ENCODE measurements at places on chromosomes 5 and 9. TPM values are rescaled to one million over a fixed set of nuclear protein-coding genes. Genes with fewer than 3 reads are reported as not detected.

DNA sequence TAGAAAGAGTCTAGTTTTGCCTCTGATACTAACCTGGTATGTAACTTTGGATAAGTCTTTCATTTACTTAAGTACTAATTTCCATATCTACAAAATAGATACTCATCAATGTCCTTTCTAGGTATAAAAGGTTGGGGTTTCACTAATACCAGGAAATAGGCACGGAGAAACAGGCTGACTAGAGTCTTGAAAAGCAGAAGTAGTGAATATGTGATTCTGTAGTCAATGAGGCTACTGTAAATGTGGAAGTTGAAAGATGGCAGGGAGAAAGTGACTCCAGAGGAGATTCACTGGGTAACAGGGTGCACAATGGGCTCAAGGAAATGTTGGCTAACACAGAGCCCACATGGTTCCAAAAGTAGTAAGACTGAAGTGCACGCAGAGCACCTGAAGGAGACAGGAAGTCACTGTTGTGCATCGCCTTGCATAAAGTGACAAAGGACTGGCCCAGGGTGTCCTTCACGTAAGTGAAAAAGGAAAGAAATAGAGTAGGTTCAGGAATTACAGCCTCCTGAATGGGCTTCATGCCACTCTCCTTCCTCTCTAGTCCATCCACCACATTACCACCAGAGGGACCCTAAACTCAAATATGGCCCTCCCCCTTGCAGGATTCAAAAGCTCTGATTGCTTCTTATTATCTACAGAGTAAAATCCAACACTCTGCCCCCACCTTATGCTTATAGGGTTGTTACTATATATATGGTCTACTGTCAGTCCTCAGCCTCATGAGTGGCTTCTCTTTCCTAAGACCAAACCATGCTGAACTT lies 288.0 kb upstream of the SMARCA2 start:
- no peaks in the 10 kb centered on the region for H3K4me1 ChIP-seq
- H3K36me3 ChIP-seq = no peaks in the 10 kb centered on the region
- no peak overlapping the region for H3K4me3 ChIP-seq
- no peaks in the 10 kb centered on the region for H3K27me3 ChIP-seq
- DNase-seq = no peak

- peak overlapping the region; percentile 4 for H3K4me3 ChIP-seq
- H3K36me3 ChIP-seq = no peaks in the 10 kb centered on the region
- peak overlapping the region; percentile 52 for H3K27ac ChIP-seq
- no peaks in the 10 kb centered on the region for H3K4me1 ChIP-seq
Measured at GRCh38 chr9:129237164-129237611, 59.1 kb upstream of the IER5L start.

CAPSL gene
- not detected for total RNA-seq

- H3K27me3 ChIP-seq = no peaks in the 10 kb centered on the region
- H3K4me3 ChIP-seq = no peak overlapping the region
- DNase-seq = no peak
Measured at GRCh38 chr5:158670201-158670600, 429.5 kb downstream of the EBF1 start.

DNA sequence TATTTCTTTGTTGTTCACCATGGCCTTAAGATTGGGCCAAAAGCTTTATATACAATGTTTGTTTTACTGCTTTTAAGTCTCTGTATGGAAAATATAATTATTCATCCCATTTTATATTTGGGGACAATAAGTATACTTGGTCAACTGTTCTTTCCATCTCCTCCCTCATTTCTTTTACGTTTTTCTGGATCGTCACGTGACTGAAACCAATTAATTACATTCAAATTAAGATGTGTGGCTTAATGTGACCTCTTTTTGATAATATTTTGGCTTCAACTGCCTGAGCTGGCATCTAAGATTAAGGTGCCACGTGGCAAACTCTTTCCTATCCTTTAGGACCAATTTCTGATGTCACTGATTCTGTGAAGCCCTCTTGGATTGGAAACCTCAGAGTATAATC lies 250.1 kb upstream of the SGCD start:
- H3K4me1 ChIP-seq = no peaks in the 10 kb centered on the region
- H3K36me3 ChIP-seq = no peaks in the 10 kb centered on the region
- H3K27ac ChIP-seq = no peak overlapping the region
- no peak overlapping the region for H3K4me3 ChIP-seq
- no peak for DNase-seq

DNA sequence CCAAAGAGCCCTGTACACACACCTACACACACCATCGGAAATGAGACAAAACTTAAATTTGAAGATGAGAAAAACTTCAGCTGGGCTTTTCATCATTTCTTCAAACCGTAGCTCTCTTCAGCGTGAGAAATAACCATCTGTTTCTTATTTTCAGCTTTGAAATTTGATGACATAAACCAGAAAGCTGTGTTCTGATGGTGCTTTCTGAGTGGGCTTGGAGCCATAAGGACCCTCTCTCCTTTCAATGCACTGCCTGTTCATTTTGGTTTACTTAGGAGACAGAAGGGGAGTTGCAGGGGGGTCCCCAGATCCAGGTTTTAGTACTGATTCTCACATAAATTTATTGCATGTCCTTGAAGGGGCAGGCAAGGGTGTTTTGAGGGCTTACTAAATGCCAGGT lies 9.5 kb downstream of the FBXO10 start:
- DNase-seq = no peak
- peak overlapping the region; percentile 77 for H3K27ac ChIP-seq
- no peak overlapping the region for H3K4me3 ChIP-seq
- H3K27me3 ChIP-seq = no peaks in the 10 kb centered on the region

DNA sequence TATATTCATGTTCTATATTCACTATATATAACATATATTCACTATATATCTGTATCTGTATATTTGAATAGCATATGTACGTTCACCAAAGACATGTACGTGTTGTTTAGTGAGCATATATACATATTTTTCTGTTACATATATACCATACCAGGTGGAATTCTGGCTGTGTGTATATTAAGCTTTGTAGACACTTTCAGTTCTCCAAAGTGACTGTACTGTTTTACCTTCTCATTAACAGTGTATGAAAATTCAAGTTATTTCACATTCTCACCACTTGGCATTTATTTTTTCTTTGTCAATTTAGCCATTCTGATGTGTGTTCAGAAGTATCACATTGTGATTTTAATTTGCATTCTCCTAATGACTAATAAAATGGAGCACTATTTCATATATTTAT lies 52.2 kb downstream of the DROSHA start:
- no peak overlapping the region for H3K27ac ChIP-seq
- no peak overlapping the region for H3K4me3 ChIP-seq
- H3K27me3 ChIP-seq = no peaks in the 10 kb centered on the region
- H3K4me1 ChIP-seq = no peaks in the 10 kb centered on the region
- no peak for DNase-seq

DNA sequence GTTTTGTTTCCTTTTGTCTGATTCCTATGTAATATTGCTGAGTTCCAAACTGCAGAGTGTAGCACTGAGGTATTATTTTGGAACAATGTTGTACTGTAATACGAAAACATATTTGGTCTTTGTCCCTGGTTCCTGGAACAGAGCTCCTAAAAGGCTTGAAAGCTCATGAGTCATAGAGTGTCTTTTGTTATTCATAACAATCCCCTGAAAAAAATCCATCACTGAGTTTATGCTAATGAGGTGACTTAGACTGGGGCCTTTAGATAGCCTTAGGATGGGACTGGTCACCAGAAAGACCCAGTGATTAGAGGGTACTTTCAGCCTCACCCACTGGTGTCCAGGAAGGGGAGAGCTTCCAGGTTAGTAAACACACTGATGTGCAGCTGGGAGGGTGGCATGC lies 132.7 kb upstream of the POU5F2 start:
- H3K27me3 ChIP-seq = no peaks in the 10 kb centered on the region
- no peaks in the 10 kb centered on the region for H3K4me1 ChIP-seq
- DNase-seq = no peak
- H3K36me3 ChIP-seq = no peaks in the 10 kb centered on the region
- no peak overlapping the region for H3K27ac ChIP-seq

PCDHA13 gene
- total RNA-seq = not detected

DNA sequence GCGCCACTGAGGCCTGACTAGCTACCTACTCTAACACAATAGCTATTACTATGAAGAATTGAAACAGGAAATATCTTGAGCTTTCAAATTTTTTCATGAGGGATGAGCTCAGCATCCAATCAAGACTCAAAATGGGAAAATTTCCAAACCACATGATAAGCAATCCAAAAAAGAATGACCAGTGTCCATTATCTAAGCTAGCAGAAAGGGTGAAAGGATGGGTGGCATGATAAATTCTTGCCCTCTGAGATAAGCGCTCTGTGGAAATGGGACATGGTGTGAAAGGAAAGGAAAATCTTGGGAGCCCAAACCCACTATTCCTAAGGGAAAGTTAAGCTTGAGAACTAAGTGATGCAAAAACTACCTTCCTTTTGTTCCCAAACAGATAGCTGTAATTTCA lies 170.2 kb upstream of the NREP start:
- DNase-seq = no peak
- H3K4me3 ChIP-seq = no peak overlapping the region

FBP1 gene
- total RNA-seq = 56.1 TPM

TSC1 gene
- 155 TPM for total RNA-seq

DNA sequence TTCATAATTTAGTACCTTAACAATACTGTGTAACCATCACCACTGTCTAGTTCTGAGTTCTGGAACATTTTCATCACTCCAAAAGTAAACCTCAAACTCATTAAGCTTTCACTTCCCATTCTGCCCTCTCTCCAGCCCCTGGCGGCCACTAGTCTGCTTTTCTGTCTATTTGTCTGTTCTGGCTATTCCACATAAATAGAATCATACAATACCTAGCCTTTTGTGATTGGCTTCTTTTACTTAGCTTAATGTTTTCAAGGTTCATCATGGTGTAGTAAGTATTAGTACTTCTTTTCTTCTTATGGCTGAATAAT lies 138.7 kb downstream of the RAPGEF6 start:
- DNase-seq = no peak
- no peak overlapping the region for H3K4me3 ChIP-seq
- no peaks in the 10 kb centered on the region for H3K4me1 ChIP-seq
- no peaks in the 10 kb centered on the region for H3K36me3 ChIP-seq
- no peak overlapping the region for H3K27ac ChIP-seq

DNA sequence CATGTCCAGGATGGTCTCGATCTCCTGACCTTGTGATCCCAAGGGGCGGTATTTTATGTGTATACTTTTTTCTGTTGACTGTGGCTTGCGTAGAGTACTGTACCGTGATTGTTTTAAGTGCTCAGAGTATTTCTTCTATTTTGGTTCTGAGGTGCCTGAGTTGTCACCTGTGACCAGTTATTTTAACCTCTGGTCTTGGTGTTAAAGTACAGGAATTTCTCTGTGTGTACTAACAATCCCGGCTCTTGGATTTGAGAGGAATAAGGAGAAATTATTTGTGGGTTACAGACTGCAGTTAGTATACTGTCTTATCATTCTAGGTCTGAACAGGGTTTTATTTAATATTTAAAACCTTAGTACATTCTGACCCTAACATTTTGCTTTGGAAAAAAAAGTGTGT lies 2.0 kb downstream of the ANKHD1 start:
- no peak overlapping the region for H3K27ac ChIP-seq
- H3K27me3 ChIP-seq = no peaks in the 10 kb centered on the region
- no peaks in the 10 kb centered on the region for H3K4me1 ChIP-seq
- DNase-seq = no peak
- peak overlapping the region; percentile 78 for H3K4me3 ChIP-seq

DNA sequence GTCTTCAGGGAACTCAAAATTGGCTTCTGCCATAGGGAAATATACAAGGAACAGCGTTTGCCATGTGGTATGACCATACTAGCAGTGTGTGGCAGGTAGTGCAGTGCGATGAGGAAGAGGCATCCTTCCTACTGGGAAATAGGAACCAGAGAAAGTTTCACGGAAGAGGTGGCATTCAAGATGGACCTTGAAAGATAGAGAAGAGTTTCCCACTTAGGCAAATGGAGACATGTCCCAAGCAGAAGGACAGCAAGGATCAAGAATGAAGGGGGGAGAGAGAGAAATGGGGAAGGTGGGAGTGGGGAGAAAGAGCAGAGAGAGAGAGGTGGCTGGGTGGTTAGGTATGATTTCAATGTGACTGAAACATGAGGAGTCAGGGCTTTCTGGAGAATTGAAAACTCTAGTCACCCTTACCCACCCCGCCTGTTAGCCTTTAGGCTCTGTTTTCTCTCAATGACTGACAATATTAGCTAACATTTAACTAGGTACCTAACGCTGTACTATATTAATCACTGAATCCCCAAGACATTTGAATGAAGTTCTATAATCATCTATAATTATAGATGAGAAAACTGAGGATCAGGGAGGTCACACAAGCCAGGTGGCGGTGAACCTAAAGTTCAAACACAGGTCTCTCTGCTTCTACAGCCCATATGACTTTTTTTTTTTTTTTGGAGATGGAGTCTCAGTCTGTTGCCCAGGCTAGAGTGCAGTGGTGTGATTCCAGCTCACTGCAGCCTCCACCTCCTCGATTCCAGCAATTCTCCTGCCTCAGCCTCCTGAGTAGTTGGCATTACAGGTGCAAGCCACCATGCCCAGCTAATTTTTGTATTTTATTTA lies 171.3 kb downstream of the NR3C1 start:
- no peak for DNase-seq
- no peak overlapping the region for H3K4me3 ChIP-seq
- H3K36me3 ChIP-seq = no peaks in the 10 kb centered on the region
- H3K4me1 ChIP-seq = no peaks in the 10 kb centered on the region
- H3K27ac ChIP-seq = no peak overlapping the region
- no peaks in the 10 kb centered on the region for H3K27me3 ChIP-seq

DNA sequence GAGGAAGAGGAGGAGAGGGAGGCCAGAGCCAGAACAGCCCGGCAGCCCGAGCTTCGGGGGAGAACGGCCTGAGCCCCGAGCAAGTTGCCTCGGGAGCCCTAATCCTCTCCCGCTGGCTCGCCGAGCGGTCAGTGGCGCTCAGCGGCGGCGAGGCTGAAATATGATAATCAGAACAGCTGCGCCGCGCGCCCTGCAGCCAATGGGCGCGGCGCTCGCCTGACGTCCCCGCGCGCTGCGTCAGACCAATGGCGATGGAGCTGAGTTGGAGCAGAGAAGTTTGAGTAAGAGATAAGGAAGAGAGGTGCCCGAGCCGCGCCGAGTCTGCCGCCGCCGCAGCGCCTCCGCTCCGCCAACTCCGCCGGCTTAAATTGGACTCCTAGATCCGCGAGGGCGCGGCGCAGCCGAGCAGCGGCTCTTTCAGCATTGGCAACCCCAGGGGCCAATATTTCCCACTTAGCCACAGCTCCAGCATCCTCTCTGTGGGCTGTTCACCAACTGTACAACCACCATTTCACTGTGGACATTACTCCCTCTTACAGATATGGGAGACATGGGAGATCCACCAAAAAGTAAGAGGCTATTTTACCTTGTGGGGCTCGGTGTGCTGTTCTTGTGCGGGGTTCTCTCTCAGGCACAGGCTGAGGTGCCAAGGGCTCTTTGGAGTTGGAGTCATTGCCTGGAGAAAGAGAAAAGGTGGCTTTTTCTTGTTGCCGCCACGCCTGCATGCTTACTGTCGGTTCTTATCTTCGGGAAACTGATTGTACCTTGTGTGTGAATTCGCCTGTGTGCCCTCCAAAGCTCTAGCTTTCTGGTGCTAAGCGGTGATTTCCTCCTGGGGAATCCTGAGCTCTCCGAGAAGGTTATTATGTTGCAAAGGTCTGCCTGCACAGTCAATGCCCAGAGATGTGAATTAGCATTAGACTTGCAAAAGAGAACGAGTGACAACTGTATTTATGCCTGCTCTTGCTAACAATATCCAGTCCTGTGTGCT lies at the start of gene ISL1:
TSS of gene ISL1 (plus strand) at position 318 of the 991 bp plus-strand sequence. CDS start at position 542, 224 bp downstream.
- H3K4me3 ChIP-seq = peak within 1 kb of the TSS; percentile 51
- H3K4me1 ChIP-seq = peaks cover 28% of the 10 kb centered on the region
- no peak within 1 kb of the TSS for H3K27ac ChIP-seq
- DNase-seq = peak; percentile 73
- no peaks in the 10 kb centered on the region for H3K27me3 ChIP-seq

CORO2A gene
- total RNA-seq = 98.6 TPM
